ENCODE measurements at places on chromosomes 13 and 19. TPM values are rescaled to one million over a fixed set of nuclear protein-coding genes. Genes with fewer than 3 reads are reported as not detected.

Gene C19orf85
- total RNA-seq: not detected

Gene DIAPH3
- 5.3 TPM for total RNA-seq

Gene COX6B2
- total RNA-seq: 0.22 TPM

Gene FFAR1
- total RNA-seq: not detected

Gene TMEM86B
- 1.9 TPM for total RNA-seq

Gene ZNF112
- 3.7 TPM for total RNA-seq

Gene HSPB6
- total RNA-seq: 11.6 TPM

Gene CD70
- total RNA-seq: not detected

Gene JOSD2
- 19.7 TPM for total RNA-seq

Gene PRR12
- total RNA-seq: 6.9 TPM

Gene PROZ
- total RNA-seq: not detected

Gene RASA3
- total RNA-seq: 47.1 TPM

Gene BEST2
- total RNA-seq: not detected

Gene PLA2G4C
- total RNA-seq: 6.7 TPM

Gene SIGLEC12
- total RNA-seq: not detected

Gene PEAK3
- total RNA-seq: not detected

Gene CYP2F1
- total RNA-seq: not detected

Gene ERCC5
- 74.9 TPM for total RNA-seq

Gene ICAM5
- 16.2 TPM for total RNA-seq
